ENCODE measurements at places on chromosomes 4 and X. TPM values are rescaled to one million over a fixed set of nuclear protein-coding genes. Genes with fewer than 3 reads are reported as not detected.

GRCh38 chr4:77617203-77617602 is 11.6 kb downstream of the CXCL13 start:
- H3K36me3 ChIP-seq: no peaks in the 10 kb centered on the region
- H3K27ac ChIP-seq: no peak overlapping the region
- peaks cover 10% of the 10 kb centered on the region for H3K4me1 ChIP-seq
- H3K27me3 ChIP-seq: no peaks in the 10 kb centered on the region

DNA sequence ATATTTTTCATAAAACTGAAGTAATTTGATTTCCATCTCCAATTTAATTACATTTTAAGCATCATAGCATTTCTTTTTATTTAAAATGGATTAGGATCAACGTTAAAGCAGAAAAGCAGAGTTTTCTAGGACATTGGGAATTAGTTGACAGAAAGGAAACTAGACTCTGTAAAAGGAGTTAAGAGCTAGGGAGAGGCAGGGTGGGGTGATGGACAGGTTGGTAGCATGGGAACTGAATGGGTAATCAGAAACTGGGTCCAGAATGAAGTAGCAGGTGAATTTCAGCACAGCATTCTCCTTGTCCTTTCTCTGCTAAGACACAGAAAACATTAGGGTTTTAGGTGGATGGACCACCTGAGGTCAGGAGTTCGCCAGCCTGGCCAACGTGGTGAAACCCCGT is 97.6 kb downstream of the ANAPC4 start:
- no peak overlapping the region for H3K4me3 ChIP-seq
- H3K27me3 ChIP-seq: no peaks in the 10 kb centered on the region
- H3K27ac ChIP-seq: no peak overlapping the region
- peaks cover 6% of the 10 kb centered on the region for H3K36me3 ChIP-seq
- H3K4me1 ChIP-seq: no peaks in the 10 kb centered on the region

Gene SLC34A2
- not detected for total RNA-seq

Gene JCHAIN
- 22.0 TPM for total RNA-seq

Gene BGN
- total RNA-seq: 6.2 TPM

- DNase-seq: no peak
- H3K36me3 ChIP-seq: no peaks in the 10 kb centered on the region
- no peaks in the 10 kb centered on the region for H3K4me1 ChIP-seq
- H3K4me3 ChIP-seq: no peak overlapping the region
These were observed 347.1 kb downstream of the FBXW7 start for GRCh38 chr4:152188801-152189200.

- H3K4me3 ChIP-seq: no peak overlapping the region
- H3K27ac ChIP-seq: no peak overlapping the region
- no peaks in the 10 kb centered on the region for H3K27me3 ChIP-seq
- H3K4me1 ChIP-seq: no peaks in the 10 kb centered on the region
- no peaks in the 10 kb centered on the region for H3K36me3 ChIP-seq
- DNase-seq: no peak
These were observed 704.8 kb downstream of the ARAP2 start for GRCh38 chr4:35539404-35540055.

DNA sequence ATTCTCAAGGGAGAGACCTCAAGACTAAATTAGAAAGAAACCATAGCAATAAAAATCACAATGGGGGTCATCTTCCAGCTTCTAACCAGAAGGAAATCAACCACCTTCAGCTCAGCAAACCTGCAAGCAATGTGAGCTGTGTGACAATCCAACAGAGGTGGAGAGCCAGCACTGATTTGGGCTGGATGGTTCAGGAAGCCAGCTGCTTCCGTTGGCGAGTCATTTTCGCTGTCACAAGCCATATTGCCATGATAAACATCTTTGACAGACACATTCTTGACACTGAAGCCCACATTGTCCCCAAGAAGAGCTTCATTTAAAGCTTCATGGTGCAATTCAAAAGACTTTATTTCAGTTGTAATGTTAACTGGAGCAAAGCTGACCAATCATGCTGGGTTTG is 22.7 kb downstream of the F8A1 start:
- no peak for DNase-seq
- H3K27me3 ChIP-seq: no peaks in the 10 kb centered on the region
- no peak overlapping the region for H3K27ac ChIP-seq
- no peaks in the 10 kb centered on the region for H3K4me1 ChIP-seq

DNA sequence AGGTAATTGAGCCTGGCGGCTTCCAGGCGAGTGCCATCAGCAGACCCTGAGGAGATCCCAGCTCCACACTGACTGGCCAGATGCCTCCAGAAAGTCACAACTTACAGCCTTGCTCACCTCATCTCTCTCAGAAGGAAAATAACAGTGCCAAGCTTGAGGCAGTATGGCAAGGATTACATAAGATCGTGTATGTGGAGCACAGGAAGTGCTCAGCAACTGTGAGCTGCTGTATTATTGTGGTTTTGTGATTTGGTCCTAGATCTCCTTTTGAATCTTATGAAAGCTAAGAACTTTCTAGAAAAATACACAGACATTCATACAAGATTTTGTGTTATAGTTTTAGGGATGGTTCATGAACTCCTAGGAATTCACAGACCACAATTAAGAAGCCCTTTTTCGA is 14.0 kb downstream of the RASL11B start:
- no peaks in the 10 kb centered on the region for H3K27me3 ChIP-seq
- DNase-seq: no peak
- no peak overlapping the region for H3K27ac ChIP-seq
- peaks cover 12% of the 10 kb centered on the region for H3K4me1 ChIP-seq

Gene CT45A10
- not detected for total RNA-seq

DNA sequence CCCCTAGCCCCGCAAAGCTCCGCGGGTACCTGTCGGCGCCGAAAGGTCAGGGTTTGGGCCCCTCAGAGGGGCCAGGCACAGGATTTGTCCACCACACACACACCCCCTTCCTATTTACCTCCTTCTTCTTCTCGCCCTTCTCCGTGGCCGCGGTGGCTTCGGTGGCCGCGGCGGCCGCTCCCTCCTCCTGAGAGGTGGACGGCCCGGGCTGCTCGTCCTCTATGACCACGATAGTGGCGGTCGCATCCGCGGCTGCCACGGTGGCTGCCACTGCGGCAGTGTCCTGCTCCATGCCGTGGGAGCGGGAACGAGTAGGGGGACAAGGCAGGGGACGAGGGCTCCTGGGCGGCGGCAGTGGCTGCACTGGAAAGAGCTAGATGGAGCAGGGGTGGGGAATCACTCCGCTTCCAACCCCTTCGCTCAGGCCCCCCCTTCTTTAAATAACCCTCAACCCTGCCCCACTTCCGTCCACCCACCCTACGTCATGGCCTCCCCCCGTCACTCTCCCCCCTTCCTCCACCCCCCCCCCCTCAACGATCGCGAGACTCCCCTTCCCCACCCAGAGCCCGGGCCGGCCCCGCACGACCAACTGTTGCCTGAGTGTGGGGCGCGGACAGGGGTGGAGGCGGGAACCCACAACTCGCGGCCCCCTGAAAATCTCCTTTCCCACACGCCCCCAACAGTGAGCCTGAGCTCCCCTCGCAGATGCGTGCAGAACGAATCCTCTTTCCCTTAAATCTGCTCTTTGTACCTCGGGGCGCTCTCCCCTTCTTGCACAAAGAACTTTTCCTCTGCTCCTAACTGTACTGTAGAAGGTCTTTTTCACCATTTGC is at the start of gene SMARCA1:
Gene SMARCA1, minus strand, starts transcription at position 412 of the 833 bp plus-strand sequence. Its CDS starts 120 bp downstream, at position 292.
- no peaks in the 10 kb centered on the region for H3K27me3 ChIP-seq
- H3K4me1 ChIP-seq: peaks cover 8% of the 10 kb centered on the region
- DNase-seq: peak; percentile 39

Gene RHOXF1
- total RNA-seq: not detected

Gene CSAG3
- total RNA-seq: not detected

- H3K27ac ChIP-seq: peak overlapping the region; percentile 20
- no peaks in the 10 kb centered on the region for H3K4me1 ChIP-seq
- H3K27me3 ChIP-seq: peaks cover 2% of the 10 kb centered on the region
- no peaks in the 10 kb centered on the region for H3K36me3 ChIP-seq
These were observed 18.9 kb downstream of the ZBTB33 start for GRCh38 chrX:120269373-120270035.

Gene XG
- not detected for total RNA-seq

DNA sequence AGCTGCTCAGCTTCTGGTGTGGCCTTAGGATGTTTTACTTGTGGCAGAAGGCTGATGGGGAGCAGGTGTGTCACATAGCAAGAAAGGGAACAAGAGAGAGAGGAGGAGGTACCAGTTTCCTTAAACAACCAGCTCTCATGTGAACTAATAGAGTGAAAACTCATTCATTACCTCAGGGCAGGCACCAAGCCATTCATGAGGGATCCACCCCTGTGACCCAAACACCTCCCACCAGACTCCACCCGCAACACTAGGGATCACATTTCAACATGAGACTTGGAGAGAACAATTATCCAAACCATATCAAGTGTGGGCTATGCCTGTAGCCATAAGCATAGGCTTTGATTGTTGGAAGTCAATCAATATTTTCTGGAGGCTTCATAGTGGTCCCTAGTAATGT is 56.0 kb downstream of the GSX2 start:
- no peaks in the 10 kb centered on the region for H3K4me1 ChIP-seq
- H3K4me3 ChIP-seq: no peak overlapping the region
- H3K27ac ChIP-seq: no peak overlapping the region
- H3K27me3 ChIP-seq: no peaks in the 10 kb centered on the region

GRCh38 chr4:88738180-88738579 is 40.6 kb upstream of the NAP1L5 start:
- H3K36me3 ChIP-seq: peaks cover 8% of the 10 kb centered on the region
- H3K4me1 ChIP-seq: peaks cover 63% of the 10 kb centered on the region
- no peak overlapping the region for H3K4me3 ChIP-seq
- H3K27ac ChIP-seq: peak overlapping the region; percentile 77

- no peaks in the 10 kb centered on the region for H3K36me3 ChIP-seq
- H3K4me3 ChIP-seq: no peak overlapping the region
- H3K4me1 ChIP-seq: peaks cover 15% of the 10 kb centered on the region
- no peak for DNase-seq
These were observed 126.1 kb downstream of the PTTG2 start for GRCh38 chr4:38086151-38086848.

Gene LNX1
- total RNA-seq: 11.6 TPM

- no peak for DNase-seq
- no peak overlapping the region for H3K27ac ChIP-seq
- no peaks in the 10 kb centered on the region for H3K27me3 ChIP-seq
- no peaks in the 10 kb centered on the region for H3K36me3 ChIP-seq
- no peak overlapping the region for H3K4me3 ChIP-seq
These were observed 38.0 kb upstream of the DSPP start for GRCh38 chr4:87570290-87570805.

Gene ARFIP1
- 58.7 TPM for total RNA-seq

Gene ETNPPL
- 5.4 TPM for total RNA-seq

GRCh38 chr4:121648516-121648915 is 48.3 kb downstream of the ANXA5 start:
- no peaks in the 10 kb centered on the region for H3K36me3 ChIP-seq
- no peak overlapping the region for H3K27ac ChIP-seq
- no peak for DNase-seq

DNA sequence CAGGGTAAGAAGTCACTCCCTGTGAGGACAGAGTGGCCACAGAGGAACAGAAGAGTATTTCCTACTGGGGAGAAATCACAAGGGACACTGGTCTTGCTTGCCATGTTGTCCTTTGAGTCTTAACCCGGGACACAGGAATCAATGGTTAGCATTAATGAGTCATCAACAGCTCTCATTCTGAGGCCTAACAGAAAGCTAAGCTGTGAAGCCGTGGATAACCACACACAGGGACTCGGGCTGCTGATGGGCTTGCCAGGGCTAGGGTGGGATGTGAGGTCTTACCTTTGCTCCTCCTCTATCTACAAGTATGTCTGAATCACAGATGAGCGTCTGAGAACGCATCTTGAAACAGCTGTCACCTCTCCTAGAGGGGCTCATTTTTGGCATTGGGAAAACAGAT is 22.2 kb downstream of the HELT start:
- no peaks in the 10 kb centered on the region for H3K27me3 ChIP-seq
- no peak overlapping the region for H3K27ac ChIP-seq
- H3K36me3 ChIP-seq: no peaks in the 10 kb centered on the region
- no peak overlapping the region for H3K4me3 ChIP-seq
- DNase-seq: no peak

- H3K4me3 ChIP-seq: peak within 1 kb of the TSS; percentile 56
- H3K27me3 ChIP-seq: no peaks in the 10 kb centered on the region
- peak within 1 kb of the TSS; percentile 79 for H3K27ac ChIP-seq
- peaks cover 5% of the 10 kb centered on the region for H3K4me1 ChIP-seq
These were observed at the start of the genes HMGN5 and SH3BGRL for GRCh38 chrX:81201671-81202455. Gene HMGN5 (minus strand): TSS chrX:81201913. CDS start chrX:81121549, 80,364 bp downstream. Gene SH3BGRL (plus strand): TSS chrX:81202102. CDS start chrX:81202201, 99 bp downstream.

Measured in stomach (tissue), 19 donors.